Smooth muscle cell of trachea (primary cell): ENCODE measurements at places on chromosomes 4 and X. TPM values are rescaled to one million over a fixed set of nuclear protein-coding genes. Genes with fewer than 3 reads are reported as not detected.

GUCY1A1 gene
- 4.0 and 4.2 TPM in 2 replicates for total RNA-seq

FREM3 gene
- total RNA-seq, result not detected in 2 replicates

XIAP gene
- total RNA-seq, result 26.1 and 33.3 TPM in 2 replicates

LDOC1 gene
- total RNA-seq, result 6.8 and 10.1 TPM in 2 replicates

EDNRA gene
- total RNA-seq, result 4.5 and 6.9 TPM in 2 replicates

CSAG2 gene
- total RNA-seq, result not detected in 2 replicates

STS gene
- total RNA-seq, result 4.2 and 7.6 TPM in 2 replicates

ITM2A gene
- 1.3 and 4.3 TPM in 2 replicates for total RNA-seq

FAM120C gene
- 6.0 and 8.6 TPM in 2 replicates for total RNA-seq

CWH43 gene
- not detected in 2 replicates for total RNA-seq

DRP2 gene
- 2.0 and 2.3 TPM in 2 replicates for total RNA-seq

CXCL3 gene
- 1.5 and 10.6 TPM in 2 replicates for total RNA-seq

BEX1 gene
- total RNA-seq, result 0.15 and 0.17 TPM in 2 replicates

FAM53A gene
- 2.3 TPM in 2 replicates for total RNA-seq

DUSP21 gene
- total RNA-seq, result not detected in 2 replicates

BMX gene
- total RNA-seq, result 0.73 TPM in 1 of 2 replicates, not detected in the other

TLL1 gene
- total RNA-seq, result 0.15 and 0.17 TPM in 2 replicates

MAOA gene
- 15.0 and 16.7 TPM in 2 replicates for total RNA-seq

USP17L28 gene
- not detected in 2 replicates for total RNA-seq

EXOC1L gene
- not detected in 2 replicates for total RNA-seq

DTHD1 gene
- not detected in 2 replicates for total RNA-seq
